ENCODE measurements at places on chromosomes 13 and 19. TPM values are rescaled to one million over a fixed set of nuclear protein-coding genes. Genes with fewer than 3 reads are reported as not detected.

The SSC5D gene
- polyA plus RNA-seq = 0.72 TPM

The PEX11G gene
- polyA plus RNA-seq = 3.9 TPM

The GPR183 gene
- polyA plus RNA-seq = 2.2 TPM

The SERP2 gene
- polyA plus RNA-seq = 10.2 TPM

The LSM14A gene
- 44.7 TPM for polyA plus RNA-seq

The ERVK3-1 gene
- 28.6 TPM for polyA plus RNA-seq

The TEX26 gene
- not detected for polyA plus RNA-seq

The CPB2 gene
- not detected for polyA plus RNA-seq

The CEACAM3 gene
- polyA plus RNA-seq = not detected

The PSG3 gene
- not detected for polyA plus RNA-seq

The GAS6 gene
- polyA plus RNA-seq = 113 TPM

The ZNF468 gene
- 5.3 TPM for polyA plus RNA-seq

The ELANE gene
- polyA plus RNA-seq = 3.0 TPM

The ATP8A2 gene
- polyA plus RNA-seq = 0.01 TPM

The HAUS5 gene
- 4.3 TPM for polyA plus RNA-seq

The ZNF780B gene
- 18.1 TPM for polyA plus RNA-seq

The KDELR1 gene
- polyA plus RNA-seq = 96.0 TPM

The CLIP3 gene
- 2.2 TPM for polyA plus RNA-seq

The ASPDH gene
- not detected for polyA plus RNA-seq

The NLRP4 gene
- polyA plus RNA-seq = not detected

The KCNN1 gene
- polyA plus RNA-seq = not detected

The FCER2 gene
- polyA plus RNA-seq = 0.13 TPM

The CGB5 gene
- not detected for polyA plus RNA-seq

The CFD gene
- polyA plus RNA-seq = 583 TPM

The TTYH1 gene
- polyA plus RNA-seq = 1.8 TPM

The POGLUT2 gene
- 5.4 TPM for polyA plus RNA-seq

The MATK gene
- polyA plus RNA-seq = 0.97 TPM

The SERPINE3 gene
- 0.01 TPM for polyA plus RNA-seq

The ZNF524 gene
- polyA plus RNA-seq = 39.4 TPM

The DHDH gene
- not detected for polyA plus RNA-seq

The ZNF836 gene
- 2.3 TPM for polyA plus RNA-seq

The CACNG8 gene
- polyA plus RNA-seq = 0.03 TPM

The MIR17HG gene
- polyA plus RNA-seq = 0.41 TPM

The FFAR3 gene
- polyA plus RNA-seq = not detected

The PSG1 gene
- not detected for polyA plus RNA-seq

The TEAD2 gene
- 50.5 TPM for polyA plus RNA-seq
